Progenitor cell of endocrine pancreas (in vitro differentiated cells): ENCODE measurements at places on chromosomes 16 and 17.

DNA sequence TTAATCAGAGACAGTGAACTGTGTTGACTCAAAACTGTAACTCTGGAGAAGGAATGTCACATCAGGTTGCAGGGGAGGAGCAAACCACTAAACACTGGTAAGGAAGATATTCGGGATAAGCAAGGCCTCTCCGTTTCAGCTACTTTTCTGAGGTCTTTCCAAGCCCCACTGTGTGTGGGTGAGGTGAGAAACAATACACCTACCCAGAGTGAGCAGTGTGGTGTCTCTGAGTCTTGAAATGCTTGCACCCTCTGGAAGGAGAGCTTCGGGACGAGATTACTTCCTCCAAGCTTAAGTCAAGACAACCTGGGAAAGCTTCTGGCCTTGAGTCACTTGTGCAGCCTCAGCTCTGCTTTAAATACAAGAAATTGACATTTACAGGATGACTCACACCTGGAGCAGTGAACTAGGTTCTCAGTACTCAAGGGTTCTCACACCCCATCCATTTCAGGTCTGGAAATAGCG, 2.5 kb upstream of the MAP3K14 start:
- no peak for DNase-seq

GRCh38 chr16:11725457-11725856, 17.2 kb downstream of the TXNDC11 start:
- DNase-seq: no peak

GRCh38 chr16:12303653-12304052, 327.1 kb downstream of the SNX29 start:
- no peak for DNase-seq

DNA sequence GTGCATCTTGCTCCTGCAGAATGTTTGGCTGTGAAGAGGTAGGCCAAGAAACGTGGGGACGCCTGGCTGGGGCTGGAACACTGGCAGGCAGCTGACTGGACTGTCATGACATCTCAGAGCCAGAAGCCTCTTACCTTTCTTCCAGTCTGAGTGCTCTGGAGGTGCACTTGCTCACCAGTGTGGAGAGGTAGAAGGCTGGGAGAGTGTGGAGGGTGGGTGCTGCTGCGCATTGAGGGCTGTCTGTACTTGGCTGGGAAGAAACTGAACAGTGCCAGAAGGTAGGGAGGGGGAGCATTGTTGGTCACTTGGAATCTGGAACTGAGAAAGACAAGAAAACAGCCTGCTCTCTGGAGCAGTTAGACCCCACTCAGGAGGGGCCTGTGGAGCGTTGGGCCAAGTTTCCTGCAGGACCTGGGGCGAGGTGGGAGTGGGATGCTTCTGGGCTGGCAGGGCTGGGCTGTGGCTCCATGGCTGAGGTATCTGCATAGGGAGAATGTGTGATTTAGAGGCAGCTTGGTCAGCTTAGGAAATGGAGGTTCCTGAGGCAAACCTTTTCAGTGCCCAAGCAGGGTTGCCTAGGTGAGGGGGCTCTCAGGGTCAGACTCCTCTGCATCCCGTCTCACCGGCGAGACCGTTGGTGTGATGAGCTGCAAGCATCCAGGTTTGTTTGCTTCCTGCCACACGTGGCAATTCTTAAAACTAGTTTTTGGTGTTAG, 55.1 kb downstream of the KSR1 start:
- DNase-seq: no peak

DNA sequence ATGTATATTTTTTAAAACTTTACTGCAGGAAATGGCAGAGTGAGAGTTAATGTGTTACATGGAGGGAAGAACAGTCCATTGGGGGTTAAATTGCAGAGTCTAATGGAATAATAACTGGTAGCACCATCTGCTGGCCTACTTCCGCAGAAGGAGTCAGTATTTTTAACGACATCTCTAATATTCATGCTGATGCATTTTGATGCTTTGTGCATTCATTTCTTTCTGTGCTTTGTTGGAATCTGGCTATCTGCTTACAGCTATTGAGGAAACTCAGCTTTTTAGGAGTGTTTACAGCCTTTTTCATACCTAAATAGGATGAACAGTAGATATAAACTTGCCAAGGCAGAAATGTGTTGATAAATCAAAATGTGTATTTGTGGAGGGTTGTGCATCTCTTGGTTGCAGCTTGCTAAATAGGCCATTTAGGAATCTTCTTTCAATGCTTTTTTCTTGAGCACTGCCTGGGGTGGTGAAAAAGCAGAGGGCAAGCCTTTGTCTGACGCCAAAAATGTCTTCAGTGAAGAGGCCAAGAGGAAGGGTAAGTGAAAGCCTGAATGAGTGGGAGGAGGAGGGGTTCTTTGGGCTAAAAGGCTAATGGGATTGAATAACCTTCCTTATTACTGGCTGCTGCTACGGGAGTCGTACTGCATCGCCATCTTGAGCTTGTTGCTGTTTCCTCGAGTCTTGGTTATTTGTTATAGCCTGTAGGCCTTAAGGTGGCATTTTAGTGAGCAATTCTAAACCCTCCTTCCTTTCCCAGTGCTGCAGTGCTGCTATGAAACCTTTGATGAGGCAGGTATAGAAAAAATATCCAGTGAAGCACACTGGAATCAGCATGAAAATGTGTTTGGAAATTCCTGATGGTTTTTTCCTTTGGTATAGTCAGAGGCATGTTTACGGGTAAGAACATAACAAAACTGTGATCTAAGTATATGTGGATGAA, 153.3 kb downstream of the CHD9 start:
- peak; percentile 13 for DNase-seq

DNA sequence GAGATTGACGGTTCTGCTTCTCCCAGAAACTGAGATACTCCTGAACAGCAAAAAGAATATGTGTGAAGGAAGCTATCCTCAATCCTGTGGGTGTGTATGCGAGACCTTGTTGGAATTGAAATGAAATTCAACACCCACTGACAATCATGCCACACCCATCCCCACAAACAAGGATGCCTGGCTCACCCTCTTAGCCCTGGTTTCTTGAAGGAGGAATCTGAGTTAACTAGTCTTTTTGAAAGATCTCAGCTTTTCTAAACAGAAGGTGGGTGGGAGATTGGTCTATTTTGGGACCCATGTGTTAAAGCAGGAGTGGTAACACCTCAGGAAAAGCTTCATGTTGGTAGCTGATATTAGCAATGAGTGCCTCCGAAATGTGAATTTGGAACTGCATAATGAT, 1244.5 kb downstream of the CDH11 start:
- no peak for DNase-seq

- DNase-seq: no peak
Observed at GRCh38 chr17:10197362-10197720, 1.1 kb downstream of the GAS7 start.

GRCh38 chr17:10429421-10430045, 7.8 kb upstream of the MYH8 start:
- DNase-seq: no peak

DNA sequence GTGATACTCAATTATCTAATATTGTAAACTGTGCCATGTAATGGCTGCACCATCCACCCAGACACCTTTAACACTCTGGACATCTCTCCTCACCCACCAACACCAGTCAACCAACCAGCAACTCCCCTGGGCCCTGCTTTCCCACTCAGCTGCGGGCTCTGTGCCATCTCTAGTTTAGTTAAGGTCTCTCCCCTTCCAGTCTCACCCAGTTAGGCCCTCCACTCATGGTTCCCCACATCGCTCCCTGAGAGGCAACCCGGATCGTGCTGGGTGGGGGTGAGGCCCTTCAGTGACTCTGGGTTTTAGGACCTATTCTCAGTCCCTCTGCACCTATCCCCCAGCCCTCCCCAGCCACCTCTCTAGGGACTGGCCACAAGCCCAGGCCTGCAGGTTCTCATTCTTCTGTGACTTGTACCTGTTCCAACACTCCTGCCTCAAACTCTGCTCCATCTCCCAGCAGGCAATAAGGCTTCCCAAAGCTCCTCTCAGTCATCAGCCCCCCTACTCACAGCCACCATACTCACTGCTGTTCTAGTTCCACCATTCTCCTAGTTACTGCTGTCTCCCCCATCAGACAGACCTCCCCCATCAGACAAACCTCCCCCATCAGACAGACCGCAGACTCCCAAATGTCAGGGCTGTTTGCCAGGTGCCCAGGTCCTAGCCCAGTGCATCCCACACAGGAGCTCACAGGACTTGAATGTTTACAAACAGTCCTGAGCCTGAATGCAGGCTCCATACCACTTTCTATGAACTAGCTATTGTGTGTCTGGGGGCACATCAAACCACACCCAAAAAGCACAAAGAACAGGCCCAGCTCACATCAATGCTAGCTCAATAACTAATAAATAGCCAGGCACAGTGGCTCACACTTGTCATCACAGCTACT, 2.6 kb downstream of the TK2 start:
- no peak for DNase-seq

DNA sequence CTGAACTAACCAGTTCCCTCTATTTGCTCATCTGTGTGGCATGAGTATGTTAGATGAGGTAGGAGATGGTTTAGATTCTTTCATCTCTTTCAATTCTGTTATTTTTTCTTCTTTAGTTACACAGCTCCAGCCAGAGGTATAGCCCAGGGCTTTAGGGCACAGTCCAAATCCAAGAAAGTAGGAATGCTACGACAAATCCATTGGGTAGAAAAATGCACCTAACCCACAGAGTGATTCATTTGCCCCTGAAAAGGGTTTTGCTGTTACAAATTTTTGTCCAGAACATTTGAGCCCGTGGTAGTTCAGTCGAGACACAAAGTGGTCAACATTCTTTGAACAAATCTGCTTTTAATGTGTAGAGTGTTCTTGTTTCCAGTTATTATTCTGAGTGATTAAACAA, 250.7 kb downstream of the HS3ST3A1 start:
- DNase-seq: no peak
